ENCODE measurements at places on chromosomes 7 and 10.
A peak's percentile ranks its signal among the peaks of the same experiment; 100 is the strongest.

- DNase-seq: no peak
These were observed 4.4 kb upstream of the ABHD11 start for GRCh38 chr7:73742753-73743641.

DNA sequence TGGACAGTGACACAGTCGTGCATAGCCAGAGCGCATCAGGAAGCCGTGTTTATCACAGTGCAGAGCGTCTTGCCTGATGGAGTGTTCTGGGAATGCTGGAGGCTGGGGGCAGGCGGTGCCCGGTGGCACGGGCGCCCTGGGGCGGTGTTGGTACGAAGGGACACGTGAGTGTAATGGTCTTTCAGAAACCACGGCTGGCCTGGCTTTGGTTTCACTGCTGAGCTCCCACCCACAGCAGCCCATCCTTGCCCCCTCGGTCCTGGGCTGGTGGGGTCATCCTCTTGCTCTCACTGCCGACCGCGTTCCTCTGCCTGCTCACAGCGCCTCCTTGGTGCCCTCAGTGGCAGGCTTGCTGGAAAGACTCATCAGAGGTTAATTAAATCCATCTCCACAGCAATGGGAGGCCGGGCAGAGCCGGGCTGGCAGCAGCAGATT lies 50.6 kb downstream of the NKX6-2 start:
- no peak for DNase-seq

DNA sequence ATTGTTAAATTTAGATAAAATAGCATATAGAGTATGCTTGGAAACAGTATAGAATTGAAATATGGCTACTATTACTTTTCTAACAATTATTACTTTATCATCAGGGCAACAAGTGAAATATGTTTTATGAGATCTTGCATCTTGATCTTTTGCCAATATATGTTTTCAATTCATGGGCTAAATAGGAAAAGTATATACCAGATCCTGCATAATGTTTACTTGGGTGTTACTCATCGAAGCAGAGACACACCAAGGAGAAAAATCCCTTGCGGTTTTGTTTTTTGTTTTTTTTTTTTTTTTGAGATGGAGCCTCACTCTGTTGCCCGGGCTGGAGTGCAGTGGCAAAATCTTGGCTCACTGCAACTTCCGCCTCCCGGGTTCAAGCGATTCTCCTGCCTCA lies 541.4 kb downstream of the SUGCT start:
- DNase-seq: no peak

DNA sequence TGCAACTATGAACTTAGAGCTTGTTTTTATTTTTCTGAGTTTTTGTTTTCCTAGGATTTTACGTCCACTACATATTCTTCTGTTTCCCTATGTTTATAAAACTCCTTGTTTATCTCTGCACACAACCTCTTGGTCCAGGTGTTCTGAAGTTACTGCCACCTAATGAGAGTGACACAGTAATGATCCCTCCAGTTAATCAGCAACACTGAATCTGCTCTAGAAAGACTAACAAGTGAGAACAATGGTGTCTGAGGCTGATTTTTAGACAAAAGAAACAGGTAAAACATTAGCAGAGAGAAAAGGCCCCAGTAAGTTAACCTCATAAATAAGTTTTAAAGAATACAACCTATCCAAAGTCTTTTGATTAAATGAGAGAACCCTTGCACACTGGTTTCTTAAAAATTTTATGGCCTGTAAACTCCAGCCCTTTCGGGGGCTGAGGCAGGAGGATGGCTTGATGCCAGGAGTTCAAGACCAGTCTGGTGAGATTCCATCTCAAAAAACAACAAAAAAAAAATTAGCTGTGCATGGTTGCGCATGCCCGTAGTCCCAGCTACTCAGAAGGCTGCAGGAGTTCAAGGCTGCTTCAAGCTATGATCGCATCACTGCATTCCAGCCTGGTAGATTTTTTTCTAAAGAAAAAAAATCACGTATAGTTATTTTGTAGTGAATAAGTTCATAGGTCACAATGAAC lies 397.6 kb downstream of the MAGI2 start:
- DNase-seq: no peak

DNA sequence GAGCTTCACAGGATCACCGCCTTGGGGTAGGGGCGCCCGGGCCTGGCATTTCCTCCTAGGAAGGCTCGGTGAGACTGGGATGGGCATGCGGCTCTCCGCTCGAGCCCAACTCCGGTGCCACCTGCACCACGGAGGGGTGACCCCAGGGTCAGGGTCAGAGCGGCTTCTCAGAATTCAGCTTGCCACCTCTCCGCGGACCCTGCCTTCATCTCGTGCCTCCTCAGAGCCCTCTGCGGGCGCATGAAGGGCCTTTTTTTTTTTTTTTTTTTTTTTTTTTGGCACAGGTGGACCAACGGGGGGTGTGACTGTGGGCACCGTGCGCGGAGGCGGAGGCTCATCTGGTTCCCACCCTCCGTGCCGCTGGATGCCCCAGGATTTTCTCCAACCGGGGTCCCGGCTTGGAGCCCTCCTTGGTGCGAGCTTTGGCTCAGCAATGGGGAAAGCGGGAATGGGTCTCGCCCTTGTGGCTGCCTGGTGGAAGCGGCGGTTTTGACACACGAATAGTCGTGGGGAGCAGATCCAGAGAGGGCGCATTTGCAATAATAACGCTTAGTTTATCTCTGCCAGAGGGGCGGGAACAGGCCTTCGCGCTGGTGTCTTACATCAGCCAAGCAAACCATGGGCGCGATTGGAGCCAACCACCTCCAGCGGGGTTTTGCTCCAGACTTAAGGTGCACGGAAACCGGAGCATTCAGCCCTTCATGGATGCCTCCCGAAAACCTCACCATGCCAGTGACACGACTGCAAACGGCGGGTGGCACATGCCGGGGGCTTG lies 5.0 kb upstream of the TNRC18 start:
- DNase-seq: peak; percentile 89

DNA sequence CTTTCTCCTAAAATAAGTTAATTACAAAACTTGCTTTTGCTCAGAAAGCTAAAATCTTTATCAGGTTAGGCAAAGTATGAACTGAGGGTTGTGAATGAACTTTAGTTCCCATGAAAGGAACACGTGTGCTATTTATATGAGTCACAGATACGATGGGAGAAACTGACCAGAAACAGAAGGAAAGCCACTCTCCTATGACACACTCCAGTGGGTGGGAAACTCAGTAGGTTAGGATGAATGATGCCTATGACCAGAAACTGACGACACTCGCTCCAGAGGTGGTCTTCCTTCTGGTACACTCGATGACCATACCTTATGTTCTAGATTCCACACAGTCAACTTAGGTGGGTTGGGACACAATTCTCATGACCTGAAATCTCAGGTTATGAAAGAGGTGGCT lies 215.7 kb upstream of the INHBA start:
- DNase-seq: peak; percentile 100

DNA sequence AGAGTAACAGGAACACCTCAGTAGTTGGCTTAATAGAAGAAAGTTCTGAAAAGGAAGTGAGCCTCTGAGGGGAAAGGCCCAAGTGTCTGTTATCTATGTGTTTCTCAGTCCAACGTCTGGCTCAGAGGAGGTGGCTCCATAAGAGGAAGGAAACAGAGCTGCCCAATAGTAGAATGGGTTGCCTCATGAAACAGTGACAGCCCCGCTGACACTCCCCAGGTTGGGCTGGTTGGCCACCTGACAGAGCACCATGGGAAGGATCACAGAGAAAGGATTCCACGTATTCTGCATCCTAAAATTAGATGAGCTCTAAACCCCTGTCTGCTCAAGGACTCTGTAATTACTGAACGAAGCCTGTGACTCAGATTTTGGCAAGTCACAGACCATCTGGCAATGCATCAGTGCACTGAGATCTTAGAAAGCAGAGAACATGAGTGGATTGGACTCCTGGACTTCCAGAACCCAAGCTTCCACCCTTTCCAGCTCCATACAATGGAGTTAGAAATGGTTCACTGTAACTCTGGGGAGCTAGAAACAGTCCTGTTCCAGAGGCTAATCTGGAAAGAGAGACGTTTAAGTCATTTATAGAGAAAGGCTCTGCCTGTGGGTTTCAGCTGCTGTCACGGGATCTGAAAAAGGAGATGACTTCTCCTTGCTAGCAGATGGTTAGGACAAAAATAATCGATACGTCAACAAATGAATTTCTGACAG lies 2.9 kb downstream of the PKD2L1 start:
- DNase-seq: peak; percentile 64

DNA sequence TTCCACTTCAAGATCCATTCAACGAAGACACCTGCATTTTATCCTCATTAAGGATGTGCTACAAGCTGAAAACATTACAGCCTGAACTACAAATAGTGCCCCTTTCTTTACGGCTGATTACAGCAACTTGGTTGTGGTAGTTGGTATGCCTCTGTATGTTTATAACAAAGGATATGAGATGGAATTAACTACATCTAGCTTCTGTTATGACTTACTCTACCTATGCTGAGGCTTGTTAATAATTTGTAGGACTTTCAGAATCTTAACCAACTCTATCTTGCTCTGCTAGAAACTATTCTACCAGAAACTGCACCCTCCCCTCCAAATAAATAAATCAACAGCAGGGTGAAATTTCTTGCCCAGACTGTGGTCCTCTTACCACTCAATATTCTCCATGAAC lies 448.1 kb downstream of the GRM8 start:
- no peak for DNase-seq

GRCh38 chr10:23150091-23150490 lies 42.0 kb upstream of the PTF1A start:
- no peak for DNase-seq

- no peak for DNase-seq
These were observed 60.5 kb upstream of the BET1 start for GRCh38 chr7:94064541-94065191.

DNA sequence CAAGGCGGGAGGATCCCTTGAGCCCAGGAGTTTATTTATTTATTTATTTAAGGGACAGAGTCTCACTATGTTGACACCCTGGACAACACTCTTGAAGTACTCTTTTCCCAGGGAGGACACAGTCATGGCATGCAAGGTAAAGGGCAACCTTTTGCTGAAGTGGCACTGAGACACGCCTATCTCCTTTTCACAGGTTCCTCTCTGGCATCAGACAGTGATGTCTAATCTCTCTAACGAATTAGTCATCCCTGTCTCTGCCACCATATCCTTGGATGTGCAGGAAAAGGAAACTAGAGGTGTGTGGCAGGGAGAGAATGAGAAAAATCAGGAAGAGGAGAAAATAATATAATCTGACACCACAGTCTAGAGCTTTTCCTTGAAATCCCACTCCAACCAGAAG lies 19.5 kb downstream of the CPVL start:
- DNase-seq: no peak

GRCh38 chr10:30940256-30940655 lies 91.4 kb downstream of the ZNF438 start:
- DNase-seq: no peak

DNA sequence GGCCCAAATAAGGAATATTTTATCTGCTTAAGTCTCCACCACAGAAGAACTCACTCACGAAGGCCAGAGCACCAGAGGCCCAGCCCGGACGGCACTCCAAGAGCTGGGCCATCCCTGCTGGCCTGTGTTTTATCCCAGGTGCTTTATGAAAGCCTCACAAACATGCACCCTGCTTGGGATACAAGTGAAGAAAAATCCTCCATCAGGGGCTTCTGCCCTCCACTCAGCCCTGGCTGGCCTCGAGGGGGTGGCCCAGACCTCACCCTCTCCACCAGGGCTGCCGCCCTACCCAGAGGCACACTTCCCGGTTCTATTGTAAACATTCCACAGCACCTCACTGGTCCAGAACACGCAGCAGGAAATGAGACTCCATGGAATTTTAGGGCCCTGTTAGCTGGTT lies 19.8 kb upstream of the DNAAF5 start:
- no peak for DNase-seq

DNA sequence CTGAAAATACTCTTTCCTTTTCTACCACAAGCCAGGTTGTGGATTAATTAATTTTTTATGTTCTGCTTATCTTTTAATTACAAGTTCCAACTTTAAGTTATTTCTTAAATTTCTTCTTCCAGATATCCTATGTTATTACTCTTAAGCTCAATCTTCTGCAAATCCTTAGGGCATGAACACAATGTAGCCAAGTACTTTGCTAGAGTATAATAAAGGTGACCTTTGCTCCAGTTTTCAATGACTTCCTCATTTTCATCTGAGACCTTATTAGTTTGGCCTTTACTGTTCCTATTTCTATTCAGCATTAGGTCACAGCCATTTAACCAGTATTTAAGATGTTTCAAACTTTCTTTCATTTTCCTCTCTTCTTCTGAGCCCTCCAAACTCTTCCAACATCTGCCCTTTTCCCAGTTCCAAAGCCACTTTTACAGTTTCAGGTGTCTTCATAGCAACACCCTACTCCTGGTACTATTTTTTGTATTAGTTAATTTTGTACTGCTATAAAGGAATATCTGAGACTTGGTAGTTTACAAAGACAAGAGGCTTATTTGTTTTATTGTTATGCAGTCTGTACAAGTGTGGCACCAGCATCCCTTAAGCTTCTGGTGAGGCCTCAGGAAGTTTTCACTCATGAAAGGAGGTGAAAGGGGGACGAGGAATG lies 886.2 kb upstream of the GHITM start:
- no peak for DNase-seq

GRCh38 chr7:23044581-23044980 lies 30.7 kb upstream of the HYCC1 start:
- no peak for DNase-seq

DNA sequence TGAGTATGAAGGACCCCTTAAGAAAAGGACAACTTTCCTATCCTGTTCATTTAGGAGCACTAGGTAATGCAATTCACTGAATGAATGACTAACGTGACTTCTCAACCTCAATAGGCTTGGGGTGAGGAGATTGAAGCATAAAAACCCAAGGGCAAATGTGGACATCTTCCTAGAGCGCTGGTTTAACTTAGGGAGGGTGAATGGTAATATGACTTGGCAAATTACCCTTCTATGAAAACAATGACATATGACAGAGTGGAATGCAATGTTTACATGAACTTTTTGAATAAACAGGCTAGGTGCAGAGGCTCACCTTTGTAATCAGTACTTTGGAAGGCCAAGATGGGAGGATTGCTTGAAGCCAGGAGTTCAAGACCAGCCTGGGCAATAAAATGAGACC lies 83.9 kb upstream of the ANK3 start:
- DNase-seq: no peak

- DNase-seq: no peak
These were observed 67.5 kb downstream of the AMZ1 start for GRCh38 chr7:2755531-2755930.

DNA sequence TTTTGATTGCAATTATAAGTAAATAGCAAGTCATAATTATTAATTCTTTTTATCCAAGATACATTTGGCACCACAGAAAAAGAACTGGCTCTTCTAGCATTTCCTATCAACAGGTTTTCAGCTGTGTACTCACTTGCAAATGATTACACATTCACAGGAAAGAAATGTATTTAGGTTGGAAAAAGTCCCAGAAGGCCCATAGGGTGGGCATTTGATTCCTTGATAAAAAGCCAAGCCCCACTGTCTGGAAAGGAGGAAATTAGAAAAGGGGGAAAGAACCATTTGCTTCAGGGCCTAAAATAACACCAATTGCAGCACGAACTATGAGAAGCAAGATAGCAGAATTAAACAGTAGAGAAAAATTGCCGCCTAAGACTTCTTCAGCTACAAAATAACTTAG lies 80.8 kb upstream of the COL1A2 start:
- no peak for DNase-seq

GRCh38 chr7:158245724-158246041 lies 341.9 kb downstream of the PTPRN2 start:
- DNase-seq: no peak

GRCh38 chr10:69160809-69161241 lies 19.2 kb upstream of the SUPV3L1 start:
- no peak for DNase-seq

- no peak for DNase-seq
These were observed 94.9 kb upstream of the SH2B2 start for GRCh38 chr7:102191556-102192379.

GRCh38 chr10:127802531-127803095 lies 65.6 kb downstream of the FOXI2 start:
- DNase-seq: no peak

- DNase-seq: no peak
These were observed 69.3 kb downstream of the HIPK2 start for GRCh38 chr7:139708541-139708940.
